ENCODE measurements at places on chromosomes 12 and 14. TPM values are rescaled to one million over a fixed set of nuclear protein-coding genes. Genes with fewer than 3 reads are reported as not detected.

DNA sequence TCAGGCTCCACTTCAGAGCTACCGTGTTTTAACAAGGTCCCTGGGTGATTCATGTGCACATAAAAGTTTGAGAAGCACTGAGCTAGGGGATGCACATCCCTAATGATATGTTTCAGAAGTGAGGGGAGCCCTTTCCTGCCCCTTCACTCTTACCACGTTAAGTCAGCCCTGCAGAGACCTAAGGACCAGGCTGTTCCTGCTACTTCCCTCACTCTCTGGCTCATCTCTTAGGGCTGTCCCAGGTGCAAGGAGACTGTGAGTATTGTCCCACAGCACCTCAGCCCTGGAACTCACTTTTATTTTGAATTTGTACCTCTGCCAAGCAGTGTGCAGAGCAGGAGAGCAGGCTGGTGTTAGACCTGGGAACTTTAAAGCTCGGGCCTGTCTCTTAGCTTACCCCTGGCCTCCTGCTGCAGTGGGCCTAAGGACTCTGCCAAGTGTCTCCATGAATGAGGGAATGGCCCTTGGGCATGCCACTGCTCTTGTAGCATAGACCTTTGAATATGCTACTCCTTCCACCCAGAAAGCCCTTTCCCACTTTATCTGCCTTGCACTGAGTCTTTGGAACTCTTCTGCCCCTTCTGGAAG lies 11.0 kb upstream of the SUSD6 start:
- no peak for DNase-seq
- no peaks in the 10 kb centered on the region for H3K4me1 ChIP-seq
- H3K36me3 ChIP-seq, result no peaks in the 10 kb centered on the region
- H3K27ac ChIP-seq, result no peak overlapping the region

- no peak overlapping the region for H3K4me3 ChIP-seq
- no peak overlapping the region for H3K27ac ChIP-seq
- H3K36me3 ChIP-seq, result no peaks in the 10 kb centered on the region
These were observed 40.7 kb upstream of the HDAC7 start for GRCh38 chr12:47860279-47860841.

DNA sequence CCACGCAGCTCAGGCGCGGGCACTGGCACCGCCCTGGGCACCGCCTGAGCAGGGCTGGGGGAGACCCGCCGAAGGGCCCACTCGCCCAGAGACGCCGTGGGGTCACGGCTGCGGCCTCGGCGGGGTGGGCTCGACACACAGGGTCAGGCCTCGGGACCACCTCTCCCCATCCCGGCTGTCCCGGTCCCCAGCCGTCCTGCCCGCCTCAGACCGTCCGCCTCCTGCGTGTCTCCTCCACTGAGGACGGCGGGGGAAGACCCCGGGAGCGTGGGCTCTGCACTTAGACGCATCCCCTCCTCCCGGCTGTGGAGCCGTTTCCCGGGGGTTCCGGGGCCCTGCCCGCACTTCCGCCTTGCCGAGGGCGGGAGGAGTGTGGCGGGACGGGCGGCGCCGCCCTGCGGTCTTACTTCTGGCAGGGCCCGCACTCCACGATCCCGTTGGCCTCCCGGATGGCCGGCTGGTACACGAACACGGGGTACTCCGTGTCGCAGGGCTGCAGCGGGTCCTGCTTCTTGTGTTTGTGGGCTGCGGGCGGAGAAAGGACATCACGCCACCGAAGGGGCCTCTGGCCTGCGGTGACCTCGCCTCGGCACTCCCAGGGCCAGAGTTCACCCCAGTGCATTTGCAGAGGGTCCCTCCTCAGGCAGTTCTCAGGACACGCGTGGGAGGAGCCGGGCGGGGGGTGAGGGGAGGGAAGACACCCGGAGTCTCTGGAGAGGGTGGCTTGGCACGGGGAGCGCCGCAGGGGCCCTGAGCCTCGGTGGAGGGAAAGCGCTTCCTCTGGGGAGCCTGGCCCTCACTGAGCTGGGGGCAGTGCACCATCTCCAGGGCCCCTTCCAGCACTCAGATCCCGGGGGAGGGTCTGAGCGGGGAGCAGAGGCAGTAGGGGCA lies 23.1 kb upstream of the LRTM2 start:
- H3K4me1 ChIP-seq, result peaks cover 4% of the 10 kb centered on the region
- H3K4me3 ChIP-seq, result peak overlapping the region; percentile 34
- DNase-seq, result no peak
- no peaks in the 10 kb centered on the region for H3K27me3 ChIP-seq
- no peaks in the 10 kb centered on the region for H3K36me3 ChIP-seq
- H3K27ac ChIP-seq, result no peak overlapping the region

DNA sequence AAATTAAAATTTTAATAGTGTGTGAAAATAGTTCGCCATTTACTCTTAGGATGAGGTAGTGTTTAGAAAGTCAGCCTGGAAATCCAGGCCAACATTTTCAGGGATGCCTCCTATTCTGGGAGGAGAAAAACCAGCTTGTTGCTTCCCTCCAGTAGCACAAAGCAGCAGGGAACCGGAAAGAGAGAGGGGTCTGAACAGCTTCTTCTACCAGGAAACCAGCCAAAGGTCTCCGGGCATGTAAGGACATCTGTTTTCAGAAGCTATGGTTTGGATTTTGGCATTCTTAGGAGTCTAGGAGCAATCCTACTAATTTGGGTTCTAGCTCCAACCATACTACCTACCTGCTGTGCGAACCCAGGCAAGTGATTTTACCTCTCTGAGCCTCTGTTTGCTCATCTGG lies 85.3 kb downstream of the DPF3 start:
- DNase-seq, result peak; percentile 64
- H3K4me1 ChIP-seq, result peaks cover 5% of the 10 kb centered on the region
- H3K27me3 ChIP-seq, result no peaks in the 10 kb centered on the region
- H3K36me3 ChIP-seq, result no peaks in the 10 kb centered on the region
- no peak overlapping the region for H3K4me3 ChIP-seq
- H3K27ac ChIP-seq, result peak overlapping the region; percentile 42

DNA sequence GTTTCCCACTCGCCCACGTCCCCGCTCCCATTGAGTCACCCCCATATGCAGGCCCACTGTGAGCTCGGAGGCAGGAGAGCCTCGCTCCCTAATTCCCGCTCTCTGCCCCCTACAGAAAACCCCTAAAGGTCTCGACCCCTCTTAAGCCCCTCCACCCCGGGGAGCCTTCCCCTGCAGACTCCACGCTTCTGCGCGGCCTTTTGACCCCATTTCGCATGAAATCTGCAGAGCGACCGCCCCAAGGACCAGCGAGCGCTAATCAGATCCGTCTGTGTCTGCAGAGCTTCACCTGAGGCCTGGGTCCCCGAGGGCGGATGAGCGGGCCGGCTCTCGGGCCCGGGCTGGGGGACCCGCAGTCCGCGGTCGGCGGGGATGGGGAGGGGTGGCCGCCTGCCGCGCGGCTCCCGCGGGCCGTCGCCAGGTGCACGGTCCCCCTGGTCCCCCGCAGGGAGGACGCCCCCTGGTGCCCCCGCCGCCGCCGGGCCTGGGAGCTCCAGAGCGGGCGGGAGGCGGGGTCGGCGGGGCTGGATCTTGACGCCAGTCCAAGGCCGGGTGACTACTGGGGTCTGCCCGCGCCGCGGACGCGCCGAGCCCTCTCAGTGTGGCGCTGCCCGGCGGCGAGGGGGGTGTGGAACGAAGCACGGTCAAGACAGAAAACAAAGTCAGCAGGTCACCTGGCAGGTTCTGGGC lies 10.1 kb downstream of the BMP4 start:
- H3K27me3 ChIP-seq, result peaks cover 99% of the 10 kb centered on the region
- H3K36me3 ChIP-seq, result no peaks in the 10 kb centered on the region
- no peak overlapping the region for H3K27ac ChIP-seq
- no peak for DNase-seq
- H3K4me3 ChIP-seq, result no peak overlapping the region

DNA sequence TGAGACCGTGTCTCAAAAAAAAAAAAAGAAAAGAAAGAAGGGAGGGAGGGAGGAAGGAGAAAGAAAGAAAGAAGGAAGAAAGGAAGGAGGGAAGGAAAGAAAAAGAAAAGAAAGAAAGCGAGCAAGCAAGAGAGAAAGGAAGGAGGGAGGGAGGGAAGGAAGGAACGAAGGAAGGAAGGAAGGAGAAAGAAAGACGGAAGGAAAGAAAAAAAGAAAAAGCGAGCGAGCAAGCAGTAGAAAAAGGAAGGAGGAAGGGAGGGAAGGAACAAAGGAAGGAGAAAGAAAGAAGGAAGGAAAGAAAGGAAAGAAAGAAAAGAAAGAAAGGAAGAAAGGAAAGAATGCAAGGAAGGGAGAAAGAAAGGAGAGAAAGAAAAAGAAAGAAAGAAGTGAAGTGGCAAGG lies 504.0 kb downstream of the GLT1D1 start:
- H3K27me3 ChIP-seq, result no peaks in the 10 kb centered on the region
- H3K4me3 ChIP-seq, result no peak overlapping the region
- DNase-seq, result no peak
- H3K4me1 ChIP-seq, result no peaks in the 10 kb centered on the region
- H3K27ac ChIP-seq, result no peak overlapping the region
- H3K36me3 ChIP-seq, result no peaks in the 10 kb centered on the region

- H3K27ac ChIP-seq, result peak overlapping the region; percentile 42
- no peaks in the 10 kb centered on the region for H3K27me3 ChIP-seq
- H3K4me1 ChIP-seq, result peaks cover 12% of the 10 kb centered on the region
- no peaks in the 10 kb centered on the region for H3K36me3 ChIP-seq
- no peak for DNase-seq
These were observed 29.2 kb downstream of the ITPK1 start for GRCh38 chr14:93086441-93087055.

- DNase-seq, result no peak
- H3K27ac ChIP-seq, result no peak overlapping the region
- no peak overlapping the region for H3K4me3 ChIP-seq
- no peaks in the 10 kb centered on the region for H3K36me3 ChIP-seq
- no peaks in the 10 kb centered on the region for H3K4me1 ChIP-seq
- H3K27me3 ChIP-seq, result no peaks in the 10 kb centered on the region
These were observed 48.8 kb upstream of the MTERF2 start for GRCh38 chr12:107035733-107036132.

DNA sequence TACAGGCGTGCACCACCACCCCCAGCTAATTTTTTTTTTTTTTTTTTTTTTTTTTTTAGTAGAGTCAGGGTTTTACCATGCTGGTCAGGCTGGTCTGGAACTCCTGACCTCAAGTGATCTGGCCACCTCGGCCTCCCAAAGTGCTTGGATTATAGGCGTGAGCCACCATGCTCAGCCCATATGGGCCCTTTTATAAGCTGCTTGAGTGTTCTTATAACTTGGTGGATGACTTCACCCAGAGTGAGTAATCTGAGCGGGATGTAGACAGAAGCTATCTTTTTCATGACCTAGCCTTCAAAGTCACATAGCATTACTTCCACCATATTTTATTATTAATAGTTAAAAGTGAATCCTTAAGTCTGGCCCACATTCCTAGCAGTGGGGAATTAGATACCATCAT lies 16.4 kb downstream of the BBOF1 start:
- no peaks in the 10 kb centered on the region for H3K4me1 ChIP-seq
- no peaks in the 10 kb centered on the region for H3K27me3 ChIP-seq
- no peaks in the 10 kb centered on the region for H3K36me3 ChIP-seq
- H3K27ac ChIP-seq, result no peak overlapping the region
- no peak overlapping the region for H3K4me3 ChIP-seq

DNA sequence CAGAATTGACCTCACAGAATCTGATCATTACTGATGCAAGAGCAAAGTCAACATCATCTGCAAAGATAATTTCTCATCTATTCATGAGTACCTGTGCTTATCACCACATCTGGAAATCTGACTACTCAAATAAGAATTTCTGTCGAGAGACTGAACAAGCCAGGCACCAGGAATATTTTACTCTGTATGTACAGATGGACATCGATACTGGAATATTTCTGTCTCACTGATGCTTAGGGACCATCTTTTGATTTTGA lies 105.2 kb downstream of the BICD1 start:
- peaks cover 7% of the 10 kb centered on the region for H3K36me3 ChIP-seq
- no peak overlapping the region for H3K4me3 ChIP-seq
- H3K27me3 ChIP-seq, result no peaks in the 10 kb centered on the region
- H3K27ac ChIP-seq, result no peak overlapping the region

GRCh38 chr14:106277503-106277902 lies 751.1 kb downstream of the TMEM121 start:
- no peaks in the 10 kb centered on the region for H3K36me3 ChIP-seq
- no peak overlapping the region for H3K27ac ChIP-seq
- H3K4me1 ChIP-seq, result no peaks in the 10 kb centered on the region
- peak; percentile 22 for DNase-seq
- H3K27me3 ChIP-seq, result peaks cover 86% of the 10 kb centered on the region
- no peak overlapping the region for H3K4me3 ChIP-seq

GRCh38 chr12:50099302-50100008 lies 4.4 kb upstream of the GPD1 start:
- no peaks in the 10 kb centered on the region for H3K27me3 ChIP-seq
- H3K4me1 ChIP-seq, result peaks cover 8% of the 10 kb centered on the region
- peaks cover 60% of the 10 kb centered on the region for H3K36me3 ChIP-seq
- no peak overlapping the region for H3K4me3 ChIP-seq
- DNase-seq, result peak; percentile 23

DNA sequence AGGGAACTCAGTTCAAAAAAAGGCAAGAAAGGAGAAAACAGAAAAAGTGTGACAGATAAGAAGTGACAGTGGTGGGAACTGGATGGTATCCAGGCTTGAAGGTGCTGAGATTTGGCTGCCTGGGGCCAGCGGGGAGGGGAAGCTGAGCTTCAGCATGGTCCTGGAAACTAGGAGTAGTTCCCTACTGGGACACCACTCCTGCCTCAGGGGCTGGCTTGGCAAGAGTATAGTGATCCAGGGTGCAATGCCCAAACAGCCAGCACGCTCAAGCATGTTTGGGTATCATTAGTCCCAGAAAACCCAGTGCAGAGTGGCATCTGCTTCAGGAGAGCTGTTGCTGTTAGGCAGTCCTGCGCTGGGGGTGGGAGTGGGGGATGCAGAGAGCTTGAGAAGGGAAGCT lies 49.5 kb upstream of the KTN1 start:
- H3K4me1 ChIP-seq, result peaks cover 5% of the 10 kb centered on the region
- H3K36me3 ChIP-seq, result no peaks in the 10 kb centered on the region
- no peak for DNase-seq
- H3K27ac ChIP-seq, result no peak overlapping the region

GRCh38 chr12:946631-947030 lies 2.9 kb downstream of the RAD52 start:
- H3K27me3 ChIP-seq, result no peaks in the 10 kb centered on the region
- H3K4me3 ChIP-seq, result no peak overlapping the region
- H3K4me1 ChIP-seq, result no peaks in the 10 kb centered on the region

DNA sequence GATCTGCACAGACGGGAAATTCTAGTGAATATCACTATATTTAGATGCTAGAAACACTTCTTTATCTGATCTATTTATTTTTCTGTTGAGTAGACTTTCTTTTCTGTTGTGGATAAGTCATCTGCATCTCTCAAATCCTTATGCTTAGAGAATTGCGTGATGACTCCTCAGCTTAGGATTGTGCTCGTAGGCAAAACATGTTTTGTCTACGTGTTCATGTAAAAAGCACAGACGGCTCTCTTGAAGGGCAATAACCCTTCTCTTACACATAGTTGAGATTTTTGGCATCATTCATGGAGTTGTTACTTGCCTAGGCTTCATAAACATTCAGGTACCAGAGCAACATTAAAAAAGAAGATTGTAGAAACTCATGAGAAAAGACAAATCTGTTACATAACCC lies 18.6 kb downstream of the PPFIBP1 start:
- no peaks in the 10 kb centered on the region for H3K4me1 ChIP-seq
- no peaks in the 10 kb centered on the region for H3K36me3 ChIP-seq
- DNase-seq, result no peak
- H3K27ac ChIP-seq, result no peak overlapping the region
- H3K4me3 ChIP-seq, result no peak overlapping the region

Gene AKAP5
- total RNA-seq, result 2.2 TPM

Gene ASB2
- total RNA-seq, result not detected

Gene AMN
- total RNA-seq, result 6.7 TPM

Gene C3AR1
- total RNA-seq, result 3.5 TPM

Gene C12orf50
- 0.20 TPM for total RNA-seq

Gene ARHGEF40
- total RNA-seq, result 89.6 TPM

Gene RAD51AP1
- 62.5 TPM for total RNA-seq

Gene TMEM30B
- 0.24 TPM for total RNA-seq

Gene BDKRB1
- not detected for total RNA-seq
